Peyer's patch (tissue), 4 donors: ENCODE measurements at places on chromosomes 12 and 14.
A peak's percentile ranks its signal among the peaks of the same experiment; 100 is the strongest.

- DNase-seq = no peak
Observed at GRCh38 chr14:93978735-93979134, 2.4 kb upstream of the ASB2 start.

- DNase-seq = no peak
Observed at GRCh38 chr12:5561057-5561456, 129.1 kb downstream of the NTF3 start.

- DNase-seq = peak; percentile 48
Observed at GRCh38 chr12:1800401-1801302, 19.7 kb upstream of the LRTM2 start.

- DNase-seq = no peak
Observed at GRCh38 chr12:89907659-89908058, 199.0 kb upstream of the ATP2B1 start.

DNA sequence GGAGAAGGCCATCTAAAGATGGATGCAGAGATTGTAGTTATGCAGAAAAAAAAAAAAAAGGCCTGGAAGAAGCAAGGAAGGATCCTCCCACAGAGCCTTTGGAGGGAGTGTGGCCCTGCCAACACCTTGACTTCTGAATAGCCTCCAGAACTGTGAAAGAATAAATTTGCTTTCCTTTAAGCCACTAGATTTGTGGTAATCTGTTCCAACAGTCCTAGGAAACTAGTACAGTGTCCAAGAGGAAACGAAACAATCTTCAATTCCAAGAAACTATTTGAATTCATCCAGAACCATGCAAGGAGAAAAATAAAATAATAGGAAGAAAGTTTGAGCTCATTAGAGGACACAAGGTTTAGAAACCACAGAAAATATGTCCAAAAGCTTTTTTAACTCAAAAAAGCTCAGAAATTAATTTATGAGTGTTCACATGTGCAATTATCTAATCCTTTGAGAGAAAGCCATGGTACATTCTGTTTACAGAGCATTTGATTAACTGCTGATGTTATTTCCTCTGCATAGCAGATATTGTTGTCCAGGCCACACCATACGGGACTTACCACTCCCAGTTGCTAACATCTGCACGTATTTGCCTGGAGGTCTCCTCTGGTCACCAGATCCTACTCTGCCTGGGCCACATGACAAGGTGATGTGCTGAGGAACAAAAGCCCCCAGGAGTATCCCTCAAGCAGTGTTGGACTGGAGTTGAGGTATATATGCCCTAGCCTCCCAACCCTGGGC is 30.0 kb upstream of the STAB2 start:
- no peak for DNase-seq

- no peak for DNase-seq
Observed at GRCh38 chr12:62716866-62717525, 218.0 kb downstream of the PPM1H start.
